ENCODE measurements at places on chromosomes 6 and 20. TPM values are rescaled to one million over a fixed set of nuclear protein-coding genes. Genes with fewer than 3 reads are reported as not detected.

CASS4 gene
- total RNA-seq: 0.74 TPM

MEI4 gene
- not detected for total RNA-seq

ZNF334 gene
- total RNA-seq: 5.4 TPM

COL20A1 gene
- not detected for total RNA-seq

GSTA3 gene
- not detected for total RNA-seq

TNXB gene
- 207 TPM for total RNA-seq
